ENCODE measurements at places on chromosomes 16 and 17. TPM values are rescaled to one million over a fixed set of nuclear protein-coding genes. Genes with fewer than 3 reads are reported as not detected.

Gene SULT1A3
- polyA plus RNA-seq: 17.5 TPM

- no peak for DNase-seq
Measured at GRCh38 chr17:17252149-17252661, 15.2 kb upstream of the FLCN start.

Gene CLDN9
- 1.7 TPM for polyA plus RNA-seq

- DNase-seq: no peak
Measured at GRCh38 chr16:50038756-50039529, 13.9 kb downstream of the CNEP1R1 start.

Gene CCL16
- polyA plus RNA-seq: 0.14 TPM

DNA sequence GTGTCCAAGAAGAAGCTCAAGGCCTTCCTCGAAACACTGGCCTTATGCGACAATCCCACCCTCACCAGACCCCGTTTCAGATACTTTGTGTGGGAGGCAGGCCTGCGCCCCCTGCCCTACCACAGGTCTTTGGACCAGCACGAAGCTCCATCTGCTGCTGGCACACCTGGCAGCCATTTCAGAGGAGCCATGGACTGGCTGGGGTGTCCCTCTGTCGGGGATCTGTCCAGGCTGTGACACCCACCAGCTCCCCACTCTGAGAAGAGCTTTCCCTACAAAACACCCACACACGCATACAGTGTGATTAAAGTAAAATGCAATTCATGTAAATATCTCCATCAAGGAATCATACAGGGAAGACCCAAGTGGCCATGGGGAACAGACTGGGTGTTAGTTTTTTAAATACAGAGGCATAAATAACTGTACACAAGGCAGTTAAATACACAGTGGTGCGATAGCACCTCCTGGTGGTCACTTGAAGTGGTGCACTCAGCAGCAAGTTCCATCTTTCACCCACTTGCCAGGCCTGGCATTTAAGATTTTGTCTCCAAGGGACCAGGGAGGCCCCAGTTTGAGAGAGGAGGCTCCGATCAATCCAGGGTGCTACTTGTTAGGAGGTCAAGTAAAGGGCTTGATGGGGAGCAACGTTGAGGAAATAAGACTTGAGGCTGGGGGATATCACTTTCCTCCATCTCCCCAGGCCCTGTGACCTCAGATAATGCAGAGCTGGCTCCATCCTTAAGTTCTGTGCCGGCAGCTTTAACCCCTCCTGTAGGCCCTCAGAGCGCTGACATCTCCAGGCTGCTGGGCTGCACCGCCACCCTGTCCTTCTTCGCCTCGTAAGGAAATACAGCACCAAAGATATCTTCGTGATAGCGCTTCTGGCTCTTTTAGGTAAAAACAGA lies 43.6 kb downstream of the NOS2 start:
- peak; percentile 19 for DNase-seq

Gene SEPTIN12
- not detected for polyA plus RNA-seq

Gene PAFAH1B1
- polyA plus RNA-seq: 130 TPM

DNA sequence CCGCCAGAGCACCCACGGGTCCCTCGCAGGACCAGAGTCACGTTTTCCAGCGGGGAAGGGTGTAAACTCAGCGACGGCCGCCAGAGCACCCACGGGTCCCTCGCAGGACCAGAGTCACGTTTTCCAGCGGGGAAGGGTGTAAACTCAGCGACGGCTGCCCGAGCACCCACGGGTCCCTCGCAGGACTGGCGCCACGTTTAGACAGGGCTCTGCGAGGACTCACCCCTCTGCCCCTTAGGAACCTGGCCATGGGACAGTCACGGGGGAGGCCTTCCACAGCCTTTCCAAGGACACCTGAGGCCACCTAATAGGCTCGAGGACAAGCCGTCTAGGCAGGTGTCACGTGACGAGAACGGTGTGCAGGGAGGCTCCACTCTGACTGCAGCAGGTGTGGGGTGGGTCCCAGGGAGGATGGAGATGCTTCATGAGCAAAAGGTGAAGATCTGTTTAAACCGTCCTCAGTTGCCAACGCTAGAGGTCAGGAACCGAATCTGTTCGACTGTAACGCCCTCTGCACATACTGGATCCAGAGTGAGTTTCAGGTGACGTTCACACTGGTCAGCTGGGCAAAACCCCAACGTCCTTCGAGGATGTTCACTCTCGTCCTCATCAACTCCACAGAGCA lies 48.0 kb upstream of the METRNL start:
- no peak for DNase-seq

DNA sequence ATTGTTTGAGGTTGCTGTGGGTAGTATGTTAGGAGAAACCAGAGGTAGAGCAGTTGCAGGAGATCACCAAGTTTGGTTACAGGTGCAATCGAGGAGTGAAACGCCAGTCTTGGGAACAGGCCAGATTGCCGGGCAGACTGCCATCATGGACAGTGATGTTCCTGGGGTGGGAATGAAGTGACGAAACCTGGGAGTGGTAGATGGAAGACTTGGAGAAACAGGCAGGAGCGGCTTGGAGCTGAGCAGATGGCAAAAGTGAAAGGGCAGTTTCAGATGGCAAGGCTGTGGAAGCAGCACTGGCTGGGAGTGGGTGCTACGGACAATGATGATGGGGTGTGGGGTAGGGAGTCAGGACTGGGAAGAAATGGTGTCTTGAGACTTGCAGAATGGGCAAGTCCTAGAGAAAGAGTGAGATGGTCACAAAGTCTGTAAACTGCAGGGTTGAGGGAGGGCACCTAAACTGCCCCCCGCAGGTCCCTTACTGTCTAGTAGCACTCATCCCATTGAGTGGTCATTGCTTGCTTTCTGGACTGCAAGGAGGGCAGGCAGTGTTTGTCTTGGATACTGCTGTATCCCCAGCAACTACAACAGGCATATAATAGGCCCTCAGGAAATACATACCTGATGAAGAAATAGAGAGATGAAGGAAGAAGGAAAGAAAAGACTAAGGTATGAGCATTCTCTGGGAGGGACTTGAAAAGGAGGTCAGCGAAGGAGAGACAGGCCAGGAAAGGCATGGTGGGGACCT lies 29.5 kb upstream of the ULK2 start:
- no peak for DNase-seq

- DNase-seq: no peak
Measured at GRCh38 chr17:41403404-41404023, 6.1 kb upstream of the KRT31 start.

- DNase-seq: no peak
Measured at GRCh38 chr16:68037841-68038597, 14.9 kb downstream of the DUS2 start.

GRCh38 chr17:33550261-33550660 lies 257.2 kb upstream of the ASIC2 start:
- no peak for DNase-seq

DNA sequence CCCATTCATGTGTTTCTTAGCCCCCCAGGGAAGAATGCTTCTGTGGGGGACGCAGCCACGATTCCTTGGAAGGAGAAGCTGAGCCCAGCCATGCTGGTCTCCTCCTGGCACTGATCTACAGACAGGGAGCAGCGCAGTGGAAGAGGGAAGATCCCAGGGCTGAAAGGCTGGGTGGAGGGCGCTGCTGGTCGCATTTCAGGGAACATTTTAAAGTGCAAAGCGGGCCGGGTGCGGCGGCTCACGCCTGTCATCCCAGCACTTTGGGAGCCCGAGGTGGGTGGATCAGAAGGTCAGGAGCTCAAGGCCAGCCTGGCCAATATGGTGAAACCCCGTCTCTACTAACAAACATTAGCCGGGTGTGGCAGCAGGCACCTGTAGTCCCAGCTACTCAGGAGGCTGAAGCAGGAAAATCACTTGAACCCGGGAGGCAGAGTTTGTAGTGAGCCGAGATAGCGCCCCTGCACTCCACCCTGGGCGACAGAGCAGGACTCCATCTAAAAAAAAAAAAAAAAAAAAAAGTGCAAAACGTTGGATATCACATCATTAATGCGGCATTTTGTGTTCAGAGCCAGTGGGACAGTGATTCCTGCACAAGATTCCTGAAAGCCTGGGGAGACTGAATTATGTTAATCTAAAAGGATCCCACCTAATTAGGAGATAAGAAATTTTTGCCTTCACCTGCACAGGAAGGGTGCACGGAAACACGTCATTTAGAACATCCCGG lies 558 bp upstream of the CHMP6 start:
- DNase-seq: no peak

DNA sequence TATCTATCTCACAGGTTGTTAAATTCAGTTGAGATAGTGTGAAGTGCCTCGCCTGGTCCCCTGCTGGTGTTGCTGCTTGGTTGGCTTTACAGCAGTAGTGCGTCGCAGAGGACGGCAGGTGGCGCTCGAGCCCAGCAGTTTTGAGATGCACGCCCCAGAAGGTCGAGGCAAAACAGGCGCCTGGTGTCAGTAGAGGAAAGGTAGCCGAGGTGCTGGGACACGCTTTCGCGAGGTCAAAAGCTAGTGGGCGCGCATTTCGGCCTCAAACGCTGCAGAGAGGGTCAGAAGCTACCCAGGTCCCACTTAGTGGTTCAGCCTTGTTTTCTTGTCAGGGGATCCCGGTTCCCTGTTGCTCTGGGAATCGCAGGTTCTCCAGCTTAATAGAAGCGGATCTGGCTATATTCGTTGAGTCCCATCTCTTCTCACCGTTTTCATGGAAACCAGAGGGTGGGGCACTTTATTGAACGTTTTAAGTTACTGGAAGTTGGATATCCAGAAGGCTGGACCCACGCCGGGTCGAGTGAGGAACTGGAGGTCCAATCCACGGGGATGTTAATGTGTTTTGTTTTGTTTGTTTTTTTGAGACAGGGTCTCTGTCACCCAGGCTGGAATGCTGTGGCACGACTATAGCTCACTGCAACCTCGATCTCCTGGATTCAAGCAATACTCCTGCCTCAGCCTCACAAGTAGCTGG lies 10.3 kb upstream of the ZFP90 start:
- DNase-seq: peak; percentile 83

Gene TSPOAP1
- polyA plus RNA-seq: 46.5 TPM

GRCh38 chr16:48279199-48279598 lies 31.9 kb upstream of the ABCC11 start:
- DNase-seq: no peak

- DNase-seq: no peak
Measured at GRCh38 chr17:62629556-62630364, 2.3 kb downstream of the MRC2 start.

DNA sequence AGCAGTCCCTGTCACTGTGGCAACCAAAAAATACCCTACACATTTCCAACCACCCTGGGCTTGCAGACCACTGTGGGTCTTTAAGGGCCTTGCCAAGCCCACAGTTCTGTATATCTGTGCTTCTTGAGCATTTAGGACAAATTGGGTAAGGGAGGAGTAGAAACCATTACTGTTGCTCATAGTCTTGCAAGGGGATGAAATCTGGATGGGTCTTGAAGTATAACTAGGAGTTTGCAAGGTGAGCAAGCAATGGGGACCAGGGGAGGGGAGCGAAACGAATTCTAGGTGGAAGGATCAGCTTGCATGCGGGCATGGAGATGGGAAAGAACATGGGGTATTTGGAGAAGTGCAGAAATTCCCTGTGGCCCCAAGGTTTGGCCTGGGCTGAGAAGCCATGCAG lies 202.9 kb downstream of the RAB11FIP4 start:
- DNase-seq: no peak

DNA sequence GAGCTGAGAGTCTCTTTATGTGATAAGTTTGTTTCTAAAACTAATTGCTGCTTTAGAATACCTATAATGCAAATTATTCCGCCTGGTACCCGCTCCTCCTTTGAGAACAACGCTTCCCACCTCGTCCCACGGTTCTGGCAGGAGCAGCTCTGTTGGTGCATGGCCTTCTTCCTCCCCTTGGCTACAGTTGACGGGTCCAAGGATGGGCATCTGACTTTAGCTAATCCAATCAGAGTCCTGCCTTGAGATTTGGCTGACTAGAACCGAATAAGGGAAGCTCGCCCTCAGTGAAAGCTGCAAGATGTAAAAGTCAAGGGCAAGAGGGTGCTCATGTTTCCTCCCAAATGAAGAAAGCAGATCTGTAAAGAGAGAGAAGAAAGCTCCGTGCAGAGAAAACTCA lies 481.3 kb downstream of the SLC39A11 start:
- no peak for DNase-seq

GRCh38 chr17:61413661-61414126 lies 14.1 kb downstream of the TBX2 start:
- DNase-seq: no peak

GRCh38 chr17:77646046-77646430 lies 312.5 kb upstream of the TNRC6C start:
- DNase-seq: no peak
